Fibroblast of mammary gland (primary cell): ENCODE measurements at places on chromosomes 6 and 20.

- no peak for DNase-seq
These were observed 115.5 kb upstream of the AFDN start for GRCh38 chr6:167711211-167711610.

GRCh38 chr6:11656491-11656890, 118.9 kb downstream of the TMEM170B start:
- DNase-seq = no peak

DNA sequence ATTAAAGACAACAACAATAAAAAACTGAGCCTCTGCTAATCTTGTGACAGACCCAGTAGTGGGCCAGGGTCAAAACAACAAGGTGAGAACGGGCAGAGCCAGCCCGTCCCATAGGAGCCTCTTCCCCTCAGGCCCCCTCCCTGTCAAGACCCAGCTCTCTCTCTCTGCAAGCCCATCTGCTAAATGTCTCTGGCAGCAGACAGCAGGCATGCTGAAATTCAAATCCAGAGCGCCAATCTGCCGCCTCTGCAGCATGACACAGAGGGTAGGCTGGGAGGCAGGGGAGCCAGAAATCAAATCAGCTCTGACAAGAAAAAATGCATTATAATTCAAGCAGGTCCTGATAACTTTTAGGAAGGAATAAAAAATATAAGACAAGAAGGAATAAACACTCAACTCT, 26.3 kb downstream of the METTL24 start:
- DNase-seq = no peak

DNA sequence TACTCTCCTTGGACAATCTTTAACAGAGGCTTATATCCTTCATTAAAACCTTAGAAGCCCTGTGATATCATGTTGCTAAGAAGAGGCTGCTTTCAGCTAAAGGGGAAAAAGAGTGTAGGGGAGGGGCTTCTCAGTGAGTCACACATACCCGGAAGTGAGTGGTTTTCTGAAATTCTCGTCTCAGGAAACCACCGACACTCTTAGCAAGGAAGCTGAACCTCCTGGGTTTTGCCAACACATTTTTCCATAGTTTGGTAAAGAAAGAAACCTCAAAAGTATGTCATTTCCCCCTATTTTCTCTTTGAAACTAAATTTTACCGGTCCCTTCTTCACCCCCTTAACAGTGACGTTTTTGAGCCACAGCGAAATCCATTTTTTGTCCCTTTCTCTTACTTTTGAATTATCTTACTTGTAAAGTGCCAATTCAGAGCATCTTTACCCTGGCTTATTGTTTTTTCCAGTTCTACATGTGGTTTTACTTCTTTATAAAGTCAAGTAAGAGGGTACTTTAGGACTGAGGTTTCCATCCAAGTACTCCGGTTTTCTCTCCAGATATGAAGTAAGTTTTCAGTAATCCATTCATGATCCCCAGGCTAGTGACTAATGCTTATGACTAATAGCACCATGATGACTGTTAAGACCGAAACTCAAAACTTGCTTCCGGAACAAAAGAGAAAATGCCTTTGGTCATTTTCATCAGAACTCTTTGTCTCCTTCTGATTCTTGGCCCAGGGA, 219.3 kb downstream of the ARHGAP18 start:
- peak; percentile 98 for DNase-seq

- peak; percentile 78 for DNase-seq
These were observed 50.0 kb upstream of the SCGN start for GRCh38 chr6:25601800-25602673.

- DNase-seq = no peak
These were observed 46.4 kb upstream of the DST start for GRCh38 chr6:56689114-56689513.

GRCh38 chr6:50831186-50831585, 12.5 kb downstream of the TFAP2B start:
- no peak for DNase-seq

DNA sequence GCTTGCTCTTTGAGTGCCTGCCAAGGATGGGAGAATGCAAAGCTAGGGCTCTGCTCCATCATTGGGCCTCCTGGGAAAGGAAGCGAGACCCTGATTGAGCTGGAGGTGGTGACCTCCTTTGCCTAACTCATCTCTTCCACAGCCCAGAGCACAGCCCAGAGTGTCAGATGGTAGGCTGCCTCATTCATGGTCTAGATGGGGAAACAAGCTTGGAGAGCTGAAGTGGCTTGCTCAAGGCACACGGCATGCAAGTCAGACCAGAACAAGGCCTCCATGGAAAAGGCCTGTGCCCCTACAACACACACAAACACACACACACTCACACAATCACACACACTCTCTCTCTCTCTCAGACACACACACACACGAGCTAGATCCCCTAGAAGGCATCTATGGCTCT, 17.5 kb downstream of the TGM3 start:
- no peak for DNase-seq

DNA sequence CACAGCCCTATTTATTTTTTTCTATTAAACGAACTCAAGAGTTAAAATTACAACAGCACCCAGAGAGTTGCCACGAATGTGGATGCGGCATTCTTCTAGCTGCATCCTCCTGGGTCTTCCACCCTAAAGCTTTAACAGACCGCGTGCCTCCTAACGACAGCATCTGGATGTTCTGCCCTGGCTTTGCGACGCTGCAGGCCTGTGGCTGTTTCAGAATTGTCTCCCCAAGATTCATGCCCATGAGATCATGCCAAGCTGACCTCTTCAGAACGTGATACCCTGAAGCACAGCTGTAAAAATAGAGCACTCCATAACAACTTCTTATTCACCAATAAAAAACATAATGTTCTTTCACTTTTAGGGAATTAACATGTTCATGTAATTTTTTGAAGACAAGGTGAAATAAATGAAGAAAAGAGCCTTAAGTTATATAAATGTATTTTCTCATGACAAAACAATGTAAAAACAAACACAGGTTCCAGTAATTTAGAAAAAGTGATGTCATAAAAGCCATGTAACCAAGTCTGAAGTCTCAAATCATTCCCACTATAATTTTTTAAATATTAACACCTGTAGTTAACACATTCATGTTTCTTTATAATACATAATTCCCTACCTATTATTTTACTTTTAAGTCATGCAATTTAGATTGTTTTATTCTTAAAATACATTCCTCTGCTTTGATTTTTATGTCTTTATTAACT, 26.5 kb downstream of the HIVEP2 start:
- no peak for DNase-seq

DNA sequence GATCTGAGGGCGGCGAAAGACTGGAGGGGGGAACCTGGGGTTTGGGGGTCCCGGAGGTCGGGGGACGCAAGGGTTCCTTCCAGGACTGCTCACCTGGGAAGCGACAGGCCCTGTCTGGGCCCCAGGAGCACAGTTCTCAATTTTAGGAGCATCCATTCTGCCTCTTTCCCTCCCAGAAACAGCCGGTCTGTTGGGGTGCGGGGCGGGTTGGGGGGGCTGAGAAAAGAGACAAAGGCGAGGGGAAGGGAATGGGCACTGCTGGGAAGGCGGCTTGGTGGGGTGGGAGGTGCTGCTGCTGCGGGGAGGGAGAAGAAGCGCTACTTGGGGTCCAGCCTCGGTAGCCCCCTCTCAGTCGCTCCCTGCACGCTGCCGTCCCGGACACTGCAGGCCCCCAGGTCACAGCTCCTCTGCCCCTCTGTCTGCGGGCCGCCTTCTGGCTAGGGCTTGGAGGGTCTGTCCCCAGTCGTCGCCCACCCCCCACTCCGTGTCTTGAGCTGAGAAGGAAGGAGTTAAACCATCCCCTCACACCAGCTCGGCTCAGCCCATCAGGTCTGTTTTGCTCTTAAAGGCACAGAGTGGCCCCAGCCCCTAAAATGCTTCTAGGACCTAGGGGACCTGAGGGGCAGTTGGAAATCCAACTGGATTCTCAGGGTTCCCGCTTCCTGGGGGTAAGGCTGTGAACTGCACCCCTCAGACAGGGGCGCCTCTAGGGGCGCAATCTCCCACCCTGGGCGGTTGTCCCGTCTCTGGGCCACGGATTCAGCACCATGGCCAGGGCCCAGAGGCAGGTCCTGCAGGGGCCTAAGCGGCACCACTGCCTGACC, 690 bp downstream of the GDAP1L1 start:
- DNase-seq = peak; percentile 22

DNA sequence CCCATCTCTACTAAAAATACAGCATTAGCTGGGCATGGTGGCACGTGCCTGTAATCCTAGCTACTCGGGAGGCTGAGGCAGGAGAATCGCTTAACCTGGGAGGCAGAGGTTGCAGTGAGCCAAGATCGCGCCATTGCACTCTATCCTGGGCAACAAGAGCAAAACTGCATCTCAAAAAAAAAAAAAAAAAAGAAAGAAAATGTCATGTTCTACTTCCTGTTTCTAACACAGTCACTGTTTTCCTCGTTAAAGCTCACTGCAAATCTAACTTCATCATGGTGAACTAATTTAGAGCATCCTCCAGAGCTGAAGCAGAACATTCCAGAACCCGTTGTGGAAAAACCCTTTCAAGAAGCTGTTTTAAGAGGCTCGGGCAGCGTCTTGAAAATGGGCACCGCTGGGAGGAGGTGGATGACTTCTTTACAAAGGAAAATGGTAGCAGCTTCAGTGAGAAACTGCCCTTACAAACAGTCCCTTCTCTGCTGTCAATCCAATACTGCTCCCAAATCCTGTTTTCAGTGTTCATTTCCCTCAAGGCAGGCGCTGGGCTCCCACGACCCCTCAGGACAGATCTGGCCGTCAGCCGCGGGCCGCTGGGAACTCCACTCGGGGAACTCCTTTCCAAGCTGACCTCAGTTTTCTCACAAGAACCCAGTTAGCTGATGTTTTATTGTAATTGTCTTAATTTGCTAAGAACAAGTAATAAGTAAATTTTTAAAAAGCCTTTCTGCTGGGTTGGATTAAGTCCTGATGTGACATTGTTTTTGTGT, 12.5 kb downstream of the CTSZ start:
- no peak for DNase-seq

DNA sequence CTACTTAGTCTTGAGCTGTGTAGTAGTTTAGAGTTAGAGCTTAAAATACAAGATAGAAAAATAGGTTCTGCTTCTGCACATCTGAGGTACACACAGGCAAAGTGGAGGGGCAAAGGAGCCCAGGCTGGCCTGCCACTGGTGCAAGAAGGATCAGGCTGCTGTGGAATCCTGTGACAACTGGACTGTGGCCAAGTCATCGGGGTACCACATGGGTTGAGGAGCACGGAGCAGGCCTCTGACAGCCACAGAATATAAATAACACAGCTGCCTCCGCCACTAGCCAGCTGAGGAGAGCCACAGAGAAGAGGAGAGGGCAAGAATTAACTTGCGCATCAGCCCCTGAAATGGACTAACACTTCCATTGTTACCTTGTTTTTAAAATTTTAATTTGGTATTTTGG, 206.0 kb upstream of the MARCKS start:
- DNase-seq = no peak
